ENCODE measurements at places on chromosomes 2 and 18. TPM values are rescaled to one million over a fixed set of nuclear protein-coding genes. Genes with fewer than 3 reads are reported as not detected.

NEURL3 gene
- total RNA-seq: 0.33 TPM

RAB31 gene
- 0.48 TPM for total RNA-seq

MAPK4 gene
- total RNA-seq: not detected

STPG4 gene
- total RNA-seq: 0.14 TPM

LRP1B gene
- total RNA-seq: not detected

Measured in activated CD4-positive, alpha-beta T cell treated with anti-CD3 and anti-CD28 coated beads for 36 hours (primary cell).